ENCODE measurements at places on chromosomes 5 and 9.

DNA sequence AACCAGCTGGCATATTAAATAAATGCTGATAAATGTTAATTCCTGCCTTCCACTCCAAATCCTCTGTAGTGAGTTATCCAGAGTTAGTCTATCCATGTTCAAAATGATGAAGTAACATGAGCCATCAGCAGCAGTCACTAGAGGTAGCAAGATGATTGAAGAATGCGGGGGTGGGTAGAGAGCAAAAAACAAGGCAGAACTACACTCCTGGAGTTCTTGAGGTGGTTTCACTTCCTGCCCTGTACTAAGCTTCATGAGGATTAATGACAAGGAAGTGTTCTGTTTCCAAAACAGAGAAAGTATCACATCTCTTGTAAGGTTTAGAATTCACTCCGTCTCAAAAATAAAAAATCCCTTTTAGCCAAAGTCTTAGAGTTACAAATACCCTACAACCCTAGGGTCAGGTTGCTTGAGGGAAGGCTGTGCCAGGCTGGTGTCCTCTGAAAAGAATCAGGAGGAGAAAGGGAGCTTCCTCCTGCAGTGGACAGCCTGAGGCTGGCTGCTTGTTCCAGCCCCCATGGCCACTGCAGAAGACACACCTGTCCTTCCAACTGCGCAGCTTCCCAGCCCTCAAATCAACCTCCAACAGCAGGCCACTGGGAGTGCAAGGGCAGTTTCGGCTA, 180.2 kb downstream of the DENND1A start:
- DNase-seq = peak; percentile 35

DNA sequence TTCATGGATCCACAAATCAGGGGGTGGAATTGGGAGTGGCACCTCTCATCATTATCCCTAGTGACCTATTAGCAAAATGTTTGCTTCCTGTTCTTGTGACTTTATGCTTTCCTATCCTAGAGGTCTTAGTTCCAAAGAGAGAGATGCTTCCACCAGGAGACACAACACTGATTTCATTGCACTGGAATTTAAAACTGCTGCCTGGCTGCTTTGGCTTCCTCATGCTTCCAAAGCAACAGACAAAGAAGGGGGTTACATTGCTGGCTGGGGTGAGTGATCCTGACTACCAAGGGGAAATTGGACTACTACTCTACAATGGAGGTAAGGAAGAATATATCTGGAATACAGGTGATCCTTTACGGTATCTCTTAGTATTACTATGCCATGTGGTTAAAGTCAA, 69.2 kb upstream of the SH3GL2 start:
- peak; percentile 28 for DNase-seq

- DNase-seq = no peak
Observed at GRCh38 chr5:123914333-123914732, 402.4 kb downstream of the CSNK1G3 start.

DNA sequence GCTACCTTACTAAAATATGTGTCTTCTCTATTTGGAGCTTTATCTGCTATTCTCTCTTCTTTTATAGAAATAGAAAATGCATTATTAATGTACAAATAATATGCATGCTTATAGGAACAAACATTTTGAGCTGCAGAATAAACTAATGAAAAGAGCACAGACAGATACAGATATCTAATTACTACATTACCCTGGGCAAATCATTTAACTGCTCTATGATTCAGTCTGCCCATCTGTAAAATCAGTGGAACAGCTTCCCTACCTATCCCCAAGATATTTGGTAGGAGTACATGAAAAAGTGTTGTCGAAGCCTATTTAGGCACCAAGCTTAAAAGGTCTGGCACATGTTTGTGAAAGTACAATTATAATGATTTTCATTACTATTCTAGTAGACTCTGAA, 166.3 kb downstream of the EFNA5 start:
- no peak for DNase-seq

DNA sequence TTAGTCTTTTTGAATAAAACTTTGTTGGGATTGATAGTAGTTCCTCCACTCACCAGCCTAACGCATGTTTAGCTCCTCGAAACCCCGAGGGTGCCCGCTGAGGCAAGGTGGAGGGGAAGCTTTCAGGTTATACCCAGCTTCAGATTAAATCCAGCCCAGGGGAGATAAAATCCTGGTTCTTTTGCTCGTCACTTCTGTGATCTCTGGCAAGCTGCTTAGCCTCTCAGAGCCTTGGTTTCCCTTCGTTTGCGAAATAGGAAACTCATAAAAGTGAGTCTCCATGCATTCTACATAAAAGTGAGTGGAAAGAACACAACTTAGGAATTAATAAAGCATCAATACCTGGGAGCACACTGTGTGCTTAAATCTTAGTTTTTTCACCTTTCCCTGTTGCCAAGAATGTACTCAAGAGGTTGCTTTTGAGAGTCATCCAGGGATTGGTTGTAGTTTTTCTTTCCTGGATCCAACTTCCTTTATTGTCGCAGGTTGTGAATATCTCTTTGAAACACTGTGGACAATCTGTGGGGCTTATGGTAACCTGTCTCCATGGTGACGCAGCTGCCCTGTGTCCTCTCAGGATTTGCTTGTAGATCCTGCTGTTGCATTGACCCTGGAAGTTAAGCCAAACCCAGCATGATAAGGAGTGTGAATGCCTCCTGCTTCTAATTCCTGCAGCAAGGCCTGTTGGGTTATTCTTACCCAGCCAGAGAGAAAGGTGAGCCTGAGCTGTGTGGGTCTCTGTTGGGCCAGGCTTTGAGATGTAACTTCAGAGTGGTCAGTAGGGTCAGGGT, 2.0 kb downstream of the GALNT12 start:
- no peak for DNase-seq

GRCh38 chr5:160213537-160213936, 15.8 kb upstream of the FABP6 start:
- no peak for DNase-seq

DNA sequence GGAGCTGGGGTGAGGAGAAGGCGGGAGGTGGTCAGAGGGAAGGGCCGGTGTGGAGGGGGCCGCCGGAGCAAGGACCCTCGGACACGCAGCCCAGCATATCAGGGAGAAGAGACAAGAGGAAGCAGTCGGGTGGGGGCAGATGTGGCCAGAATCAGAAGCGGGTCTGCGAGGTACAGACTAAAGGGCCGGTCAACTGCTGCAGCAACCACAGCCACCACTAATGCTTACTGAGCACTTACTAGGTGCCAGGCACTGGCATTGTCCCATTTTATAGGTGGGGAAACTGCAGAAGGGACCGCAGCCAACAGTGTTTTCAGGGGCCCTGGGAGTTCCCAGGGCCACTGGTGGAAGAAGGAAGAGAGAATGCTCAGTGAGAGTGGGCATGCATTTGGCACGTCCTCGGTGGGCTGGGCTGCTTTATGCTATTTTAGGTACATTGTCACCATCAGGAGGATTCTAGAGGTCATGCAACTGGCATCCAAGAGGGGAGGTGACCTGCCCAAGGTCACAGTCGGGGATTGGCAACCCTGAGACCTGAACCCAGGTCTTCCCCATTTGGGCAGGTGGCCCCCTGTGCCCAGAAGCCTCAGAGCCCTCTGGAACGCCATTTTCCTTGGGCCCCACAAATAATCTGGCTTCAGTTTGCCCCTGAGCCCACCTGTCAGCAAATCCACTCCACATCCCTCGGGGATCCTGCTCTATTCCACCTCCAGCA, 53.4 kb downstream of the DUSP1 start:
- no peak for DNase-seq

DNA sequence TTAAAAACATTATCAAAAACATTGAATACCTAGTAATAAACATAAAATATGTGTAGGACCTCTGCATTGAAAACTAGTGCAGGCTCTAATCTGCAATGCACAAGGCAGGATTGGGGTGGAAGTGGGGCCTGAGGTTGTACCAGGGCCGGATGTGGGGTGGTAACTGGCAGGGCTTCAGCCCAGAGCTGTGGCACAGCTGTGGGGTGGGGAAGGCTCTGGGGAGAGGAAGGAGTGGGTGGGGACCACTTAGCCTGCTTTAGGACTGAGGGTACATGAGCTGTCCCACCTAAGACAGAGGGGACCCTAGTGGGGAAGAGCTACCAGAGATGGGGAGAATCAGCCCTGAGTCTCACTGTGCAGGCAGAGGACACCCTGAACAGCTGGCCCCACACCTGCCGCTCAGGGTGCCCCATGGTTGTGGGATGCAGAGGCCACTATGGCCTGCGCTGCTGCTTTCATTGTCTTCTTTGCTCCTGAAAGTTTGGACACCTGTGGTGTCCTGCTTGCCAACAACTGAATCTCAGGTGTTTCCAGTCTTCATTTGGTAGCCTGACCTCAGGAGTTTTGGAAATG, 311.4 kb downstream of the TLE4 start:
- DNase-seq = no peak

DNA sequence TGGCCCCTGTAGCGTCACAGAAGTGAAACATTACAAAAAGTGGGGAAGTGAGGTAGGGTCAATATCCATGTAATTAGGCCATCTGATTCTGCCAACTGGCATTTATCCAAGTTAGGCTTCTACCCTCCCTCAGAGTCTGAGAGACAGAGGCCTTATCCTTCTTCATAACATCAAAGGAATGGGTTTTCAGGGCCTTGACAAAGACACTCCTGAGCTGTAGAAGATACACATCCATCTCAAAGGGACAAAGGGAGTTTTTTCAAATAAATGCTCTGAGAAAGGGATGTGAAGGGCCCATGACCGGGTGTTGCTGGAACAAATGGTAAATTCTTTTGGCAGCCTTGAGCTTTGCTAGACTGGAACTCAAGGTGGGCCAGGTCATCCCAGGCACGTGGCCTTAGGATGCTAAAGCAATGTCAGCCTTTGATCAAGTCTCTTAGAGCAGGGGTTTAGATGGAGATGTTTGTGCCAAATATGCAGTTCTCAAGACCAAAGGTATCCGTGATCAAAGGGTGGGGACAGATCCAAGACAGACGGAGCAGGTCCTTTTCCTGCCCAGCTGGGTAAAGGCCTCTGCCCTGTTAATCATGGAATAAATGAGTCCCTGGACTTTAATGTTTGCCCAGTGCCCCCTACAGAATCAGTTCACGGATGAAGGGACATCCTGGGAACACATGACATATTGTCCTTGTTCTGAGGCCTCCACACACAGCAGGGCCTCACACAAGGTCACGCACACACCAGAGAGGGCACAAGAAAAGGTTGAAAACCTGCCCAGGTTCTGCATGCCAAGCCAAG, 10.0 kb upstream of the FAM169A start:
- no peak for DNase-seq

- DNase-seq = no peak
Observed at GRCh38 chr5:96835791-96836191, 28.0 kb upstream of the ERAP1 start.

DNA sequence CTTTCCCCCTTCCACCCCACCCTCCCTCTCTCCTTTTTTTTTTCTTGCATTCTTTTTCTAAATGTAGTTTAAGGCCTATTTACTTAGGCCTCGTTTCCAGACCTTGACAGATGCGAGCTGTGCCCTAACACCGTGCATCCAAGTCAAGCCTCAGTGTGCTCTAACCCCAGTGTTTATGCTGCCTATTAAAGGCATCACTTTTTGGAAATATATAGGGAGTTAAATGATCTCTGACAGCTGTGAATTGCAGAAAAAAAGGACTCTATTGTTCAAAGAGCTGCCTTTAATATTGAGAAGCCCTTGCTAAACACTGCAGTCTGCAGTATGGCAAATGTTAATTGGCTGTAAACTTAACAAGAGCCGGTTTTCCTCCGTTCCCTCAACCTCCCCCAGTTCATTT, 270.4 kb upstream of the TUT7 start:
- no peak for DNase-seq

- no peak for DNase-seq
Observed at GRCh38 chr5:5537426-5537825, 114.9 kb downstream of the ICE1 start.

DNA sequence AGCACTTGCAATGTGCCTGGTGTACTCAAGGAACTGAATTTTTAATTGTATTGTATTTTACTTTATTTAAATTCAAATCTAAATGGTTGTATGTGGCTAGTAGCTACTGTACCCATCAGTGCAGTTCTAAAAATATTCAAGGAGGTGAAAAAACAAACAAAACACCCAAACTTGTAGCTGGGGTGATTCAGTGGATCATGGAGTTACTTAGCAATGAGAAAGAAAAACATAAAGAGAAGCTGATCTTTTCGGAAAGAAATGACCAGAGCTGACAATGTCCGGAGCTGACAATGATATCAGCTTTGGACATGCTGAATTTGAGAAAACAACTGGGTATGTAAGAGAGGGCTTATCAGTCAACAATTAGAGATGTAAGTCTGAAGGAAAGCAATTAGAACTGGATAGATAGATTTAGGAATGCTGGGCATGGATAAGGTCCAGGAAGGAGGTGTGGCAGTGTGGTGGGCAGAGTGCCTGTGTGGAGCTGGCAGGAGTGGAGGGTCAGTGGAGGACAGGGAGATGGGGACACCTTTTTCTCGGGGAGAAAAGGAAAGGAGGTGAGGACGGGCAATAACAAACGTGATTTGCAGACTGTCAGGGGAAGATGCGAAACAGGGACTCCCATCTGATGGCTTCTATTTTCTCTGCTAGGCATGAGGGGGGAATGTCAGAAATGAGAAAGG, 113.2 kb downstream of the DCP2 start:
- no peak for DNase-seq

DNA sequence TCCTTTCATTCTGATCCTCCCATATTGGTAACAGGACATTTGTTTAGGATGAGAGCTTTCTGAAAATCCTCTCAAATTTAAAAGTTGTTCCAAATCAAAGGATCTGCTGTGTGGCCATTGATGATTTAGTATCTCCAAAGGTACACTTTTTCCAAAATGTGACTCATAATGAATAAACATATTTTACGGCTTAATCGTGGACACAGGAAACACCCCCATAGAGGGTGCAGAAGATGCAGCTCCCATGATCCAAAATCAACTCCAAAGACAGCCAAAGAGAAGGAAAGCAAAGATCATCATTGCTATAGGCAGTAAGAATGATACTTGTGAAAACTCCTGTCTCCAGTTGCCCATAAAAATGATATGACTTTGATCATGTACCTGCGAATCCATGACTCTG, 239.7 kb downstream of the PIK3R1 start:
- peak; percentile 19 for DNase-seq

- DNase-seq = no peak
Observed at GRCh38 chr5:25362799-25363198, 718.0 kb upstream of the CDH10 start.

GRCh38 chr5:147481376-147481775, 28.5 kb downstream of the DPYSL3 start:
- DNase-seq = peak; percentile 89

DNA sequence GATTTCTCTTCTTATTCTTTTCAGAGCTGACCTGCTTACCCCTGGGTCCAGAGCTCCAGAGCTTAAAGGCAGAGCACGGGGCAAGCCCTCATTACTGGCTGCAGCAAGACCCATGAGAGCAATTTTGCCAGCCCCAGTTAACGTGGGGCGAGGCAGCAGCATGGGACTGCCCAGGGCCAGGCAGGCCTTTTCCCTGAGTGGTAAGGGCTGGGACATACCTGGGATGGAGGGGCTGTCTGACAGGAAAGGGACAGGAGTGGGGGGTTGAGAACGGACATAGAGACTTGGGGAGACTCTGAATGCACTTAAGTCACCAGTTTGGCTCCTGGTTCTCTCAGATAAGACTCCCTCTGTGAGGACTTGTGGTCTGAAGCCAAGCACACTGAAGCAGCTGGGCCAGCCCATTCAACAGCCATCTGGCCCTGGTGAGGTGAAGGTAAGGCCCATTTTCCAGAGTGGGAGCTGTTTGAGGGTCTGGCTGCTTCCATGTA, 26.2 kb downstream of the HMGXB3 start:
- DNase-seq = no peak

GRCh38 chr5:152282331-152282730, 122.7 kb downstream of the NMUR2 start:
- DNase-seq = no peak
